IPS DF 6.9 (cell line): ENCODE measurements at places on chromosomes 12 and 14.

DNA sequence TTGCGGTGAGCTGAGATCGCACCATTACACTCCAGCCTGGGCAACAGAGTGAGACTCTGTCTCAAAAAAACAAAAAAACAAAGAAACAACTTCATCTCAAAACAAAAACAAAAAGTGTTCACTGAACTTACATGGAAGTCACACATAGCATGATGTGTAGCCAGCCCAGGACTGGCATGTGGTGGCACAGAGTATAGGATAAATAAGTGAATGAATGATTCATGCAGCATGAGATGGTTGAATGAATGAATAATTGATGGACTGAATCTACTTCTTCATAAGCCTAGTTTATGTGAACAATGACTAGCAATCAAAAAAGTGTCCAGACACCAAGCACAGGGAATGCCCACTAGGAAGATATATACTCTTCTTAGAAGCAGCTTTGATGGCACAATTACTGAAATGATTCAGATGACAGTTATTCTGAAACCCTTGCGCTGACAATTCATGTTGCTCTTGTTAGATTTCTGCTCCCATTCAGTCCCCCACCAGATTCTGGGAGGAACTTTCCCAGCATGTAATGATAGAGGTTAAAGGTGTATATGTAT lies 31.6 kb upstream of the SERPINA6 start:
- no peak for DNase-seq

GRCh38 chr12:46266382-46266791 lies 2.5 kb downstream of the SLC38A1 start:
- no peak for DNase-seq

- no peak for DNase-seq
These were observed 26.2 kb downstream of the WNK1 start for GRCh38 chr12:778615-779014.

DNA sequence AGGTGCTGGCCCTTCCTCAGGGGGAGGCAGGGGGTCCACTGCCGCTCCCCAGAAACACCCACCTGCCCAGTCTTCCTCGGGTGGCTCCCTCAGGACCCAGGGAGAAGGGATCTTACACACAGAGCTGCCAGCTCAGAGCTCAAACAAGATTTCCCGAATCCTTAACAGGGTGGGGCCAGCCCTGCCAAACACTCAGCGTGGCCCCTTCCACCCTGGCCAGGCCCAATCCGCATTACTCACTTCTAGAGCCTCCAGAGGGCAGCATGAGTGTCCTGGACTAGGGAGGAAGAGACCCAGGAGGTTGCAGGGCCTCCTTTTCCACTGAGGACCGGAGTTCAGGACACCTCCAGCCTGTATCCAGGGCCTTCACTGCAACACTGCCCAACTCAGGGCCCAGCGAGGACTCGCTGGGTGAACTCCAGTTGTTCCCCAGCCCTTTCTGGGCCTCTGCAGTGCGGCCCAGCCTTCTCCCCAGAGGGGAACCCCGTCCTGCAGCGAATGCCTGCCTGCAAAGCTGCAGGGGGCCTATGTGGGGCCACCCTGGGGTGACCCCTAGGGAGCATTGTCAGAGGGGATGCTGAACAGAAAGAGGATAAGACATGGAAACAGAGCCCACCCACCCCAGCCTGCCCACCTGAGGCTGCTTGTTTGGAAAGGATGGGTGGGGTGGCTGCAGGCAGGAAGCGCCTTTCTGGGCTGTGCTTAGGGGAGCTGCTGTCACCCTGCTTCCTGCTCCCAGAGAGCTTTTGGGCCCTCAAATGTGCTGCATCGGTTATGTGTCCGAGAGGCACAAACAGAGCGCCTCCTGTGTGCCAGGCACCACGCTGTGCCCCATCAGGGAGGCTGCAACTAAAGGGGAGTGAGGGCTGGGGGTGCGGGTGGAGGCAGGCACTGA lies 43.8 kb downstream of the CCNK start:
- DNase-seq = no peak

GRCh38 chr12:49342066-49342913 lies 4.4 kb upstream of the DNAJC22 start:
- peak; percentile 97 for DNase-seq

GRCh38 chr12:26062006-26062405 lies 62.8 kb downstream of the BHLHE41 start:
- no peak for DNase-seq

- no peak for DNase-seq
These were observed 35.1 kb upstream of the KLHDC2 start for GRCh38 chr14:49732896-49733295.

- no peak for DNase-seq
These were observed 46.0 kb upstream of the FOS start for GRCh38 chr14:75232597-75232996.

DNA sequence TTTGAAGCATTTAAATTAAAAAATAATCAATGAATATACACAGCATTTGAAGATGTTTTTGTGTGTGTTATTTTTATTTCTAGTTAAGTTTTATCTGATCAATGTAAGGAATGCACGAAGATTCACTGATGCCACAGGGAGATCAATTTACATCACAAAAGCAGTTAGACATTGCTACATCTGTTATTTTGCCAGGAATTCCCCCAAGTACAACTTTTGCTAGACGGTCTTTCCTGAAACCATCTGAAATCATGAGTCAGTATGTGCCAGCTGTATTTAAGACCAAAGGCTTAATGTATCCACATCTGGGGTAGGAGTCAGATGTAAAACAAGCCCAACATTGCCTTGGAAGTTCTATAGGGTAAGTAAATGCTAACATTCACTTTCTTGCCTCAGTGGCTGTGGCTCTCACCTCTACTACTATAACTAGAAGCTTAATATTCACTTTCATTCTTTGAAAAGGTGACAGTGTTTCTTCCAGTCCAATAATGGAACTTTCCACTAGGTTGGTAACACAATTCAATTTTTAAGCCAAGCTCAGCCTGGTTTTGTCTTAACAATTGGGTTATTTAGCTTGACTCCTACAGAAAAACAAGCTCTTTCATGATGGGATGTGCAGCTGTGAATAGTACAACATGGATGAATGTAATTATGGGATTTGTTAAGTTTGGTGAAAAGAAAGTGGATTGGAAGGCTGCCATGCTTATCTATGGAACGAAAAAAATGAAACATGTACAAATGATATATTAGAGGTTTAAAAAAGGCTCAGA lies 385.4 kb upstream of the TMEM132C start:
- no peak for DNase-seq
